ENCODE measurements at places on chromosomes 12 and 14.

DNA sequence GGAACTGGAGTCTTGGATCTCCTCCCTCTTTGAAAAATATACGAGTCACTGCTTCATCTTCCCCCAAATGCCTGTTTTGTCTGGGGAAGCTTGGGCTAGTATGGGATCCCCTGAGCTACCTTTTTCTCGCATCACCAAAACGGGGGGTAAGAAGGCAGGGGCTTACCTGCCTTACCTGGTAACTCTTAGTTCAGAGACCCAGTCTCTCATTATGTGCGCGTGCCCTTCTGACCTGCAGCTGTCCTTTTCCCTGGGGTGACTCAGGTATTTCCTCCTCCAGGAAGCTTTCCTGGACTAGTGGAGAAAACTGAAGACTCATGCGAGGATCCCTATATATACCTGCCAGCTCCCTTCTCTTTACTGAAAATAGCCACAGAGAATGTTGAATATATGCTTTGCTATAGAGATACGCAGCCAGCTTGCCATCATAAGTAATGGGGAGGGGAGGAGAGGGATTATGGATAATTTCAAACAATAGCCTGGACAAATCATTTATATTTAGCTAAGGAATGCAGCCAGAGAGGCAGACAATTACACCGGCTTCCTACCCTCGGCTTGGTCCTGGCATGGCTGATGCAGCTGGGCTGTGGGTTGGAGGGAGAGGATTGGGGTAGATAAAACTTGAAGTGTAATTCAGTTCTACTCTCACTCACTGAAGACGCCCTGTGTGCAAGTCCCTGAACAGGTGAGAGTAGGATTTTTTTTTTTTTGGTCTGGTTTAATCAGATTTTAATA, 1.1 kb downstream of the TSPAN9 start:
- DNase-seq: no peak

GRCh38 chr12:27252934-27253333, 8.8 kb downstream of the STK38L start:
- DNase-seq: no peak

DNA sequence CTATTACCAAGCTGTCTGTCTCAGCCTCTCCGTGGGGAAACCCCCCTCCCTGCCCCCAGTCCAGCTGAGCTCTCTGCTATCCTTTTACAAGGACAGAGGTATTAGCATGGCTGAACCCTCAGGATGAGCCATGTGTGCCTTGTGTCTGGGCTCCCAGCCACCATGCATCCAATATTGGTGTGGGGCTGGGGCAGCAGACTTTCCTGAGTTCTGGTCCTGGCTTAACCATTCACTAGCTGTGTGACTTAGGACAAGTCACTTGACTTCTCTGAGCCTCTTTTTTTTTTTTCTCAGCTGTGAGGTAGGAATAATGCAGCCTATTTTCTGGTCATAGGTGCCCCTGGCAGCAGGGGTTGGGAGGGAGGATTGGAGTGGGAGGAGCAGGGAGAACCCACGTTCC, 17.1 kb upstream of the CYP46A1 start:
- no peak for DNase-seq

DNA sequence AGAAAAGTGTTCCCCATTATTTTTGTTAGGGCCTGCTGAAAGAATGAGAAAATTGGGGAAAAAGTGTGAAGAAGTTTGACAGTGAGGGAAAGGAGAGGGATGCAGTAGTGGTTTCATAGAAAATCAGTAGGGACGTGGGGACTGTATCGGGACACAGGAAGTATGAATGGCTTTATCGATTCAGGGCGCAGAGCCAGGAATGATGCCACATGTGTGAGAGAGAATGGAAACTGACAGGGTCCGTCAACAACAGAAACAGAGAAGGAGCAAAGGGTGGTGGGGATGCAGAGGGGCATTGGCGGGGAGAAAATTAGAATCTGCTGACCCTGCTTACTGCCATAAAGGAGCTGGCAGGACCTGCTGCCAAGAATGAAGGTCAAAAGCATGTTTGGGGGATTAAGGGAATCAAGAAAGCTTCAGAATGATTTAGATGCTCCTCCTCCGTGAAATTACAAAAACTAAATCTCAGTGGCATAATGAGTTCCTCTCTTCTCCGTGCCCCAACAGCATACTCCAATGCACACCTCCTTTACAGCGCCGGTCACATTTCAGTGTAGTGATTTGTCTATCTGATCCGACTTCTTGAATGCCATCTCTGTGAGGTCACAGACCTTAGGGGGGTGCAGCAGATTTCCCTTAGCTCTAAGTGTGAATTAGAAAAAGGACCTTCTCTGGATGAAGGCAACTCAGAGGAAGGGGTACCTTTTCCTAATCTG, 92.6 kb downstream of the EMP1 start:
- no peak for DNase-seq

DNA sequence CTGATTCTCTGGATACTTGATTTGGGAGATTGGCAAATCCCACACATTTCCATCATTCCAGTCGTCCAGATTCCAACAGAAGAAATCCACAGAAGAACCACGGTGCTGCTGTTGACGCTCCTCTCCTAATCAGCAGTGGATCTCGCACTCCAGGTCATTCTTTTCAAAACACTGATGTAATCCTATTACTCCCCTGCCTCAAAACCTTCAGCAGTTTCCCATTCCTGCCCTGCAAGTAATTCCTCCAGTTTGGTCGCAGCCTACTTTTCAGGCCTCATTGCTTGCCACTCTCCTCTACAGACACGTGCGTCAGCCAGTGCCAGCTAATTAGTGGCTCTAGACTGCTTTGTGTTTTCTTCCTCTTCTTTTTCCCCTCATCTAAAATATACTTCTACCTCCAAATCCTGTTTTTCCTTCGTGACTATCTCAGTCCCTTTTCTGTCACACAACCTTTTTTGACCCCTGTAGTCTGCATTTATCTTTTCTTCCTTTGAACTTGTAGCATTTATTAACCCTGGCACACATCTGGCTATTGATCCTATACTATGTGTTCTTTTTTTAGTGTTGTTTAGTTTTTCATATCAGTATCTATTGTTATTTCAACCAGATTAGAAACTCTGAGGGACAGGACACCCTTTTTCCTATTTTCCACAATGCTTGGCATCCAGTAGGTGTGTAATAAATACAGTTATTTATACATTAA, 36.8 kb downstream of the PRORP start:
- DNase-seq: no peak

DNA sequence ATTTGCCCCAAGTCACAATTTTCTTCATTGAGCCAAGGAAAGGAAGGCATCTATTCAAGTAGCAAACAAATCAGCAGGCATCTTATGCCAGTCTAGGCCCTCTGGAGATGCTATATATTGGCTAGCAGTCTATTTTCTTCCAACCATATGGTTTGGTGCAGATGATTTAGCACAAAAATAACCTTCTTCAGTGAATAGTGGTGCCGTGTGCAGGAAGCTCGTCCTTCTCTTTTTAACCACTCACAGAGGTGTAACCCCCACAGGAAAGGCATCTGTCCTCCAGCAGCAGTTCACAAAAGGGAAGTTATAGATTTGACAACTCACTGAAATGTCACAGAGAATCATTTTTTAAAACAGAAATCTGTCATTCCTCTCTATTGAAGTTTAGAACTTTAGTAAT, 445.7 kb upstream of the SYT1 start:
- no peak for DNase-seq

DNA sequence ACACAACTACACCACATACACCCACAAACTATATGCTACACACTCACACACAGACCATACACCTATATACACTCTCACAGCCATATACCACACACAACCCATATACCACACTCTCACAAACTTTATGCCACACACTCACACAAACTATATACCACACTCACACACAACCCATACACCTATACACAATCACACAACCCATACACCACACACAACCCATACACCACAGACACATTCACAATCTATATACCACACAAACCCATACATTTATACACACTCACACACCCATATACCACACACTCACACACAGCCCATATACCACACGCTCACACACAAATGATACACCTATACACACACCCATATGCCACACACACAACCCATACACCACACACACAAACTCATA, 163.3 kb downstream of the TMEM121 start:
- no peak for DNase-seq
